A549 treated with AZD2906 at 1 μM for 4 hours (cell line): ENCODE measurements at places on chromosomes 1 and 21. TPM values are rescaled to one million over a fixed set of nuclear protein-coding genes. Genes with fewer than 3 reads are reported as not detected.

Gene OR6P1
- total RNA-seq = not detected in 5 replicates

Gene ZNF670
- total RNA-seq = 2.9 to 4.3 TPM (median 3.0 TPM) in 5 replicates

Gene RAD54L
- 9.5 to 11.5 TPM (median 11.1 TPM) in 5 replicates for total RNA-seq

Gene LCK
- 0.06 to 0.09 TPM in 2 of 5 replicates, not detected in the others for total RNA-seq

Gene NTMT2
- total RNA-seq = not detected in 5 replicates

Gene RNF115
- total RNA-seq = 11.6 to 15.3 TPM (median 14.1 TPM) in 5 replicates

Gene PAX7
- total RNA-seq = 0.75 to 0.88 TPM (median 0.85 TPM) in 5 replicates

Gene AKR7A3
- total RNA-seq = 0.10 to 0.20 TPM (median 0.14 TPM) in 4 of 5 replicates, not detected in the other
